Stimulated activated CD8-positive, alpha-beta memory T cell treated with anti-CD3 and anti-CD28 coated beads, Interleukin-4, amount 100 ng/mL, for 1 hour (primary cell): ENCODE measurements at places on chromosomes 6 and 20.

GRCh38 chr6:39829331-39829730 lies 37.2 kb downstream of the DAAM2 start:
- DNase-seq: no peak

- no peak for DNase-seq
Measured at GRCh38 chr6:116396441-116396840, 25.7 kb downstream of the DSE start.

- no peak for DNase-seq
Measured at GRCh38 chr6:40480678-40481077, 106.5 kb downstream of the LRFN2 start.

DNA sequence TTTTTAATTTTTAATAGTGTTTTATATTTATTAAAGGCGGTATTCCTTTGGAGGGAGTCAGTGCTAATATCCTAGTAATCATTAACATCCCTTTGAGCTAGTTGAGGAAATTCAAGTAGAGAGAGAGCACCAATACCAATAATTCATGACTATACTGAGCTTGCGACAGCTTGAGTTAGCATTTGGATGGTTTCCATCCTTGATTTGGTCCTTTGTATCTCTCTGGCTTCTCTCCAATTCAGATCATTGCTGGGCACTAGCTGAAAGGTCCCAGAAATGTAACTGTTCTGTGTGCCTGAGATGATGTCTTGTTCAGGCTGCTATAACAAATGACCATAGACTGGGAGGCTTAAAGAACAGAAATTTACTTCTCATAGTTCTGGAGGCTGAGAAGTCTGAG lies 77.0 kb downstream of the RNF144B start:
- no peak for DNase-seq

GRCh38 chr6:71287926-71288227 lies 734 bp upstream of the OGFRL1 start:
- DNase-seq: no peak

- DNase-seq: no peak
Measured at GRCh38 chr6:170443151-170443662, 109.9 kb downstream of the PSMB1 start.

DNA sequence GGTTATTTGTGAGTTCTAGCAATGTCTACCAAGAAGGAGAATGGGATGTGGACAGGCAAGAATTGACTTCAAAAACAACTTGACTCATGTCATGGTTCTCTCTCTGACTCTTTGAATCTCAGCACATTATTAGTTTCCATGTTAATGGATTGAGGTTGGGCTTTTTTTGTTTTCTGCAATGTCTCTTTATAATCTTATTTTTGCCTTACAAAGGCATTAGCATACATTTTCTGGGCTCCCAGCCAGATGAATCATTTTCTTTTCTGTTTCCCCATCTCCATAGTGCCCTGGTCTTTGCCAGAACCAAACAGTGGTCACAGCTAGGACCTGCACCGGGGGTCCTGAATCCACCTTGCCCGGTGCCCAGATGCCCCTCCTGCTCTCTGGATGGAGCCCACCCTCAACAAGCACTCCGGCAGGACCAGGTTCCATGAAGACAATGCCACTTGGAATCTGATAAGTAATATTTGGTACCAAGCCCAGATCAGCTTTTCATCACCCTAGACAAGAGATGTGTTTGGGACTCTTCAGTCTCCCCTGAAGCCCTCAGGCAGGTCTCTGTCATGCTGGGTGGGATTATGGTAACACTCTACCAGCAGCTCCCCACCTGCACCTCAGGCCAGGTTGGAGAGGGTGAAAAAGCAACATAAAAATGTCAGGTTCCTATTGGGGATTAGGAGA lies 266.7 kb upstream of the SULF2 start:
- DNase-seq: no peak

DNA sequence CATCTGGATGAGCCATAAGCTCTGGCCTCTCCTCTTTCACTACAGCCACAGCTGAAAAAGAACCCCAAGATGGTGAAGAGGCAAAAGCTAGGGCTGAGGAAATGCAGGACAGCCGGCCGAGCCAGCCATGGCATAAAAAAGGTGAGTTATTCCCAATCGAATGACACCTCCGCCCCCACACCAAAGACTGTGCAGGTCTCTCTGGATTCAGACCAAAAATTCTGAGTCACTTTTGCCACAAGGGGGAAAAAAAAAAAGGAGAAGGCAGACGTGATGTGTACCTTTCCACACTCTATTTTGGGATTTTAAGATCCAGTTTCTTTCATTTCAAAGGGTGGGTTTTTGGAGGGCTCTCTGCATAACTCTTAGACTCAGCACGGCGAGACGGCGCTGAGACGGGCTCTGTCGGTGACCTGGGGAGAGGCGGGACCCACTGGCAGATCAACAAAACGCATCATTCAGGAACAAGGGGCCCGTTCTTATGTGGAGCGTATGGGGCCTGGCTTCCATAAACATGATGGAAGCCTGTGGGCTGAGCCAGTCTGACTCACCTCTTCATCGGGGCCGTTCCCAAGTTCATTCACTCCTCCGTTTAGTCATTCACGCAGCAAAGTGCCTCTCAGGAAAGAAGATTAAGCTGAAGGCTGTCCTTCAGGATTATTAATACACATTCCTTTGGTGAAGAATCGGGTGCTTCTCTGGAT lies 54.8 kb downstream of the NFATC2 start:
- DNase-seq: no peak

- no peak for DNase-seq
Measured at GRCh38 chr6:161439093-161439492, 165.2 kb upstream of the AGPAT4 start.

DNA sequence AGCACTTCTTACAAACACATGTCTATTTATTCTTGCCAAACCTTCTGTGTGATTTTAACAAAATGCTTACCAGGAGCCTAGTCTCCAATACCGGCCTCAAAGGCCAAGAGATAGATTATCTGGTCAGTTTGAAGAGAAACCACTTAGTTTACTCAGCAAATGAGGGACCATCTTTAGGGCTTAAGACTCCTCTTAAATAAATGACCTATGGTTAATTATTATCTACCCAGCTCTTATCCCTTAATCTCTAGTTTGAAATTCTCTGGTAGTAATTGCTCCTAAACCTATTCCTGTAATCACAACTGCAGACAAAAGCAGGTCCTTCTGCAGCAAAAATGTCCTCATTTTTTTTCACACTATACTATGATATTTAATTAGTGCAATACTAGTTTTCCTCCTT lies 301.8 kb downstream of the KIF16B start:
- no peak for DNase-seq

DNA sequence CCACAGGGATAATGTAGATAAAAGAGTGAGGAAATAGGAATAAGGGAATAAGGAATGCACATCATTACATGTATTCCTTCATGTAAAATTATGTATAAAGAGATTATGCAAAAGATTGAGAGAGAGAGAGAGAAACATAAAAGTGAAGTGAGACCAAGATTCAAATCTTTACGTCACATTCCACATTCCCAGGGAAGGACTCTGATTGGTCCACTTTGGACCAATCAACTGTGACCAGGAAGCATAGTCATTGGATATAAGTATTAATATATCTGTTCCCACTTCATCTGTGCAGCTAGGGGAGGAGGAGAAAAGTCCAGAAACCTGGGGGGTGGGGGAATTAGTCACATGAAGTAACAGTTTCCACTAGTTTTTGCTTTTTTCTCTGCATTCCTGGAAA lies 66.4 kb downstream of the SLC2A10 start:
- no peak for DNase-seq

- no peak for DNase-seq
Measured at GRCh38 chr6:154606457-154606856, 96.0 kb upstream of the CNKSR3 start.

GRCh38 chr6:139776041-139776440 lies 401.6 kb upstream of the CITED2 start:
- DNase-seq: no peak

GRCh38 chr20:48668451-48668946 lies 159.3 kb downstream of the PREX1 start:
- no peak for DNase-seq

- no peak for DNase-seq
Measured at GRCh38 chr6:43703512-43704429, 16.2 kb upstream of the MRPS18A start.

GRCh38 chr6:27623103-27623502 lies 150.2 kb upstream of the ZNF184 start:
- DNase-seq: no peak

GRCh38 chr6:161095916-161096315 lies 104.3 kb downstream of the MAP3K4 start:
- no peak for DNase-seq

DNA sequence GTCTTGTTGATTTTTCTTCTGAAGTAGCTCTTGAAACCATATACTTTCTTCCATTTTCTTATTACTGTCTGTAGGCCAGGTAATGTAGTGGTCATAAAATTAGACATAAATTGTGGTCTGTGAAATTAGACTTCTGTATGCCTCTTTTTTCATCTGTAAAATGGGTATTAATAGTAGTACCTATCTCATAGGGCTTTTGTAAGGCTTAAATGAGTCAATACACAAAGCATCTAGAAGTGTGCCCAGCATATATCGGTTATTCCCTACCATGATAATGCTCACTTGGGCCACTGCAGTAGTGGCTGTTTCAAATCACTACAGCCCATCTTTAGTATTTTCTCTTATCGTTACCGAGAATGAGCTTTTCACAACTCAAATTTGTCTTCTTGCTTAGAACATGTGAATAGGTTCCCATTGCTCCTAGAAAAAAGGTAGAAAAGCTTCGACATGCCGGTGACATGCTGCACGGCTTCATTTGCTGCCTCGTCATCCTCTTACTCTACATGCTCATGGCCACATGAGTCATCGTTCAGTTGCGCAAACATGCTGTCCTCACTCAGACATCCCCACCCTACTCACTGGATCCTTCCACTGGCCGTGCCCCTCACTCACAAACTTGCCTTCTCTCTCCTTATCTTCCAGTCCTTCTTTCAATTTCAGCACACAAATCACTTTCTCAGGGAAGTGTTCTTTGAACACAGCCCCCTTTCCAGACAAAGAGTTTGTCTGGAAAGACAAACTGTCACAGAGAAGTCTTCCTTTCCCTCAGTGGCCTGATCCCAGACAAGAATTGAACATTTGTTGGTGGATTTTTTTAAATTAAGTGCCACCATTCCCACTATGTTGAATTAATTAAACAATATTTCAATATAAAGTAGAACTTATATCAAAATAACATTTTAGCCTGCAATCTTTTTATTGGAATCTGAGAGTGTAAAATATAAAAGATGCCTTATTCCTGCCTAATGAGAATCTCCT lies 32.2 kb upstream of the ERVFRD-1 start:
- DNase-seq: no peak

DNA sequence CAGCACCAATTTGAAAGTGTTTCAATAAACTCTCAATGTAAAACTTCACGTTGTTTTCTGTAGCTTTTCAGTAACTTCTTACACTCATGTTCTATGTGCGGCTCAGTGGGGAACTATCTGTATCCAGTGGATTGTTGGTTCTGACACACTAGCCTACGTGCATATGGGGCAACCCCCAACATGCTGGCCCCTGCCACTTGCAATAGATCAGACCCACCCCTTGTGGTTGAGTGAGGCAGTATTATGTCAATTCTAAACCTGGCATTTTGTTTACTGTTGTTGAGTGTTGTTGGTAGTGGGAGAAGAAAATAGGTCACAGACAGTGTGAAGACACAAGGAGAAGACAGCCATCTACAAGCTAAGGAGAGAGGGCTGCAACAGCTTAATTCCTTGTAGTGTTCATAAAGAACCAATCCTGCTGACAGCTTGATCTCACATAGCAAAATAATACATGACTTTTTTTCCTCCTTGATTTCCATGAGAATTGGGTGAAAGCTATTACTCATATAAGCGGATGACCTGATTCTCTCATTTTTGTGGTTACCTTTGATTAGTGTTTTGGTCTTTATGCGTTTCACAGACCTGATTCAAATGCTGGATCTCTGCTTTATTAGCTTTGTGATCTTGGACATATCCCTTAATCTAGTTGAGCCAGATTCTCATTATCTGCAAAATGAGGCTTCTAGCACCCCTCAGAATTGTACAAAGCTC lies 320.4 kb downstream of the LAMA2 start:
- DNase-seq: no peak

GRCh38 chr6:158536891-158537798 lies 22.7 kb upstream of the TMEM181 start:
- no peak for DNase-seq

- no peak for DNase-seq
Measured at GRCh38 chr20:8532169-8532568, 400.1 kb downstream of the PLCB1 start.

DNA sequence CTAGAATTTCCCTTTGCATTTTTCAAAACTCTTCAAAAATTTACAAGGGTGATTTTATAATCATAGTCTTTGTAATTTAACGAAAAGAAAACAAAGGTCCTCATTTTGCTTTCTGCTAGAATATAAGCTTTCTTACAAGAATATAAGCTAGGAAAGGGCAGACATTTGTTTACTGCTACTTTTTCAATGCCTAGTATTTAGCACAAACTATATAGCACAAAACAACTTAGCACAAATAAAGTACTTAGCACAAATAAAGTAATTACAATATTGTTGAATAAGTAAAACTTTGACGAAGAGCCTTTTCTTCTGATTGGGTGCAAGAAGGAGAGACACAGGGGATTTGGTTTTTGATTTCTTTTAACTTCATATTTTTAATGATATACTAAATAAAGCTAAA lies 87.8 kb downstream of the BCAS1 start:
- DNase-seq: no peak

DNA sequence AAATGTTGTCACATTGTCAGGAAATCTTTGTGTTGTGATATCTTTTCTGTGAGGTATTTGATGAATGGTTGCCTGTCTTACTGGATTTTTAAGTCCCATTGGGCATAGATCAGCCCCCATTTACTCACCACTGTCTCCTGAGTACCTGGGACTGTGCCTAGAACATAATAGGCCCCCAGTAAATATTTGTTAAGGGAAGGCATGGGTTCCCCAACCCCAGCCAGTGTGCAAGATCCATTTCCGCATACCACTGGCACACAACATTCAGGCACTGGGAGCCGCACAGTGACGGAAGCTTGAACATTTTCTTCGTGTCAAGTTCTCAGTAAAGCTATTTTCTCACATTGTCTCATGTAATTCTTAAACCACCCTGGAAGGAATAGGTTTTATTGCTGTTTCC lies 72.2 kb downstream of the UNC5CL start:
- DNase-seq: no peak

DNA sequence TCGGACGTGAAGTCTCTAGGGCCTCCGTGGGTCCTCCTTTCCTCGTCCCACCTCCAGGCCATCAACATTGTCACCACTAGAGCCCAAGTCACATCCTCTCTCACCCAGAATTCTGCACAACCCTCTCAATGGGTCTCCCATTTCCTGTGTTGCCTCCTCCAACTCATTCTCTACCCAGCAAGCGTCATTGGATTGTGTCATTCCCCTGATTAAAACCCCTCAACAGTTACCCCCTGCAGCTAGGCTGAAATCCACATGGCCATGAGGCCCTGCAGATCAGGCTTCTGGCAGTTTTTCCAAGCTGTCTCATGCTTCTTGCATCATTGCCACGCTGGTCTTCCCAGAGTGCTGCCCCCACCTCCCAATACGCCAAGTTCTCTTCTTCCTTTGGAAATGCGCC lies 12.9 kb upstream of the FAM210B start:
- DNase-seq: no peak

DNA sequence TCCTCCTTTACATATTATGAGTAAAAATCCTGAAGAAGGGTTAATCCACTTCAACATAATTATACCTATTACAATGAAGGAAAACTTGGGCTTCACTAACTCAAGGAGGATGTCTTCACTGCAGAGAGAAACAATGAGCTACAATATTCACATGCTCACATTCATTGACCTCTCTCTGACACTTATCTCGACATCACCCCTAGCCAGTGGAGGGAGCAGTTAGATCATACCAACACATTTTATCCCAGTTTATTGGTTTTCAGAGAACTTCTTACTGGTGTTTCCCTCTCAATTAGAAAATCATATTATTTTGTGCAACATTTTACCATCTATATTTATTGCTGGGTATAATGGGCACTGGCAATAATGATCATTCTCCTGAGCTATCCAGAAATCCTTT lies 646.5 kb downstream of the TENT5A start:
- no peak for DNase-seq
